ENCODE measurements at places on chromosomes 16 and 17.

- no peak for DNase-seq
These were observed 364.5 kb upstream of the XYLT1 start for GRCh38 chr16:17835118-17835876.

DNA sequence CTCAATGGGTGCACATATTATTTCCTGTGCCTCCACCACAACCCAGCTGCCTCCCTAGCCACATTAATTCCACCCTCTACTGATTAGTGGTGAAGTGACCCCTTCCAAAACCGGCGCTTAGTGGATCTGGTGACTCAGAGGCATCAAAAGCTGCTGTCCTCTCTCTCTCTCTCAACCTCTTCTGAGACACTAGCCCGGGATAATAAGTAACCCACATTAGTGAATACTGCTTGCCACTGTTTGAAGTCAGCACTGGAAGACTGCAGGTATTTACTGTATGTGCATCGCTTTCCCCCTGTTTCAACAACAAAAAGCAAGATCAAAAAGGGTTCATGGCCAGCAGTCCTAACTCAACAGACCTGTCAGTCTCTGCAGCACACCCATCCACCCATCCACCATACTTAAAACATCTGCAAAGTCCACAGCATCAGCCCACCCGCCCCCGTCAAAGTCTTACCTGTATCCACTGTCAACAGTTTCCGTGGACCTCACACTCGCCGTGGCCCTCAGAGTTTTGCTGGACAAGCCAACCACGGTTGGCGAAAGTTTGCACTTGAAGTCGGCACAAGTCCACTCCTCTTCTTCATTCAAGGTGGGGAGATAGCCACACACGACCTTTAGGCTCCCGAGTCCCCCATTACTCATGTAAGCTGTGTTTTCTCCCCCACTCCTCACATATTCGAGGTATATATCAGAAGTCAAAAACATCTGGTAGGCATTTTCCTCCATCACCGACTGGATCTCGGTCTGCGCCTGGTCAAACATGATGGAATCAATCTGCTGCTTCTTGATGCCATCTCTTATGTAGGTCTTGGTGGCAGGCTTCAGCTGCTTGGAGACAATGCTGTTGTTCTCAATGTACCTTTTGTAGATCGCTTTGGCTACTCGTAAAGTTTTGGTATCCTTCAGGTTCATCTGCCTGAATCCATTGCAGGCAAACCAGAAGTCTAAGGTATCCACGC lies 3.8 kb downstream of the AXIN2 start:
- DNase-seq: no peak

DNA sequence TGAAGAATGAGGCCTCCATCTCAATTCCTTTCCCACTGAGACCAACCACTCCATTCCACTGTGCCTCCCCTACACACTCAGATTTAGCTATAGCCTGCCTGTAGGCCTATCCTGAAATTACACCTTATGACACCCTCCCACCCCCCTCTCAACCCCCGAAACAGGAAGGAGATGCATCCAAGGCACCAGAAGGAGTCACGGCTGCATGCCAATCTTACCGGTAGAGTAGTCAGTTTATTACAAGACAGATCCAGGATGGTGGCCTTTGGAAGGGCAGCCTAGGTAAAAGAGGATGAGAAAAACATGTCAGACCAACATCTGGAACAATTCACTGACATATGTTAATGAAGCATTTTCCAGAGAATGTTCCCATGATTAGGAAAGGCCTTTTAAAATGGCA lies 2.6 kb downstream of the LRRC59 start:
- DNase-seq: no peak

DNA sequence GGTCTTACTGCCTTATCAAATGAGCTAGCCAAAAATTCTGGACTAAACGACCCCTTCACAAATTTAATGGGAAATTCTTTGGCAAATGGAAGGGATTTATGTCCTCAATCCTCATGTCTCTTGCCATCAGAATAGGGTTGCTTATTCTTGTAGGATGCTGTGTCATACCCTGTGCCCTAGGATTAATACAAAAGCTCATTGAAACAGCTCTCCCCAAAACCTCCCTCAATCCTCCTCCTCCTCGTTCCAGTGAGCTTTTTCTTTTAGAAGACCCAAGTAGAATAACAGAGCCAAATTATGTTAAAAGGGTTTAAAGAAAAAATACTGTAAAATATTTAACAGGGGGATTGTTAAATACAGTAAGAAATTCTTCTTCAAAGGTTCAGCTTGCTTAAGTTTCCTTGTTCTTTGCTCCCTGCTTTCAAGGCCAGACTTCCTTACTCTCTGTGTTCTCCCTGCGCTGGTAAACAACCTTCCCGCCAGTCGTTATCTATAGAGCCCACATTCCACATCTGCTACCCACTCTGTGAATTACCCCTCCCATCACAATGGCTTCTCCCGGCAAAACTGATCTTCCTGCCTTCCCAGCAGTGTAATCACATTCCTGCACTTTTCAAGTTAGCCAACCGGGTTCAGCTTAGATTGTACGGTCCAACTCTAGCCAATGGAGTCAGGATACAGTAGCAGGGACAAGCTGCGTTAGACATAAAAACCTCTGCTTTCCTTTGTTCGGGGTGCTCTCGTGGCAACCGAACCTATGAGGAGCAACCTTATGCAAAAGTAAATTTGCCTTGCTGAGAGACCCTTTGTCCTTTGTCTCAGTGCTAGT lies 9.7 kb downstream of the HPR start:
- DNase-seq: no peak

DNA sequence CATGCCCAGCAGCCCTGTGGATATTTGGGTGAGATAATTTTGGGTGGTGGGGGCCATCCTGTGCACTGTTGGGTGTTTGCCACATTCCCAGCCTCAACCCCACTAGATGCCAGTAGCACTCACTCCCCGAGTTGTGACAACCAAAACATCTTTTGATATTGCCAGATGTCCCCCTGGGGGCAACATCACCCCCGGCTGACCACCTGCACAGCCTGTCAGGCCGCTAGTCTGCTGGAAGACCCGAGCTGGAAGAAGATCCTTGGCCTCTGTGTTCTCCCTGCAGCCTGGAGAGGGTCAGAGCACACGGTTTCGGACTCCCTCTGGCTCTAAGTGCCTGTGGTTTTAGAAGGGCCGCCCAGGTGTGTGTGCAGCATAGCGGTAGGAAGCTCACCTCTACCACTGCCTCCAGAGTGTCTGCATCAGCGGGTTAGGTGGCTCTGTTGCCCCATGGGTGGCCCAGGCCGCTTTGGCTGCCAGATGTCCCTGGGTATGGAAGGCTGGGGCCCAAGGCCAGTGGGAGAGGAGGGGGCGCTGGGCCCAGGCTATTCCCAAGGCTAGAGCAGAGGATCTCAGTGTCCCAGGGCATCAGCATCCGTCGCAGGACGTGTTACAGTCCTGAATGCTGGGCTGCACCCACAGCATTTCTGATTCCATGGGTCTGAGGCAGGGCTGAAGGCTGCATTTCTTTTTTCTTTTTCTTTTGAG lies 195.8 kb upstream of the GSE1 start:
- DNase-seq: no peak

DNA sequence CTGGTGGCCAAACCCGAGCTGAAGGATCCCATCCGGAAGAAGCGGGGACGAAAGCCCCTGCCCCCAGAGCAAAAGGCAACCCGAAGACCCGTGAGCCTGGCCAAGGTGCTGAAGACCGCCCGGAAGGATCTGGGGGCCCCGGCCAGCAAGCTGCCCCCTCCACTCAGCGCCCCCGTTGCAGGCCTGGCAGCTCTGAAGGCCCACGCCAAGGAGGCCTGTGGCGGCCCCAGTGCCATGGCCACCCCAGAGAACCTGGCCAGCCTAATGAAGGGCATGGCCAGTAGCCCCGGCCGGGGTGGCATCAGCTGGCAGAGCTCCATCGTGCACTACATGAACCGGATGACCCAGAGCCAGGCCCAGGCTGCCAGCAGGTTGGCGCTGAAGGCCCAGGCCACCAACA lies 5.9 kb downstream of the CBX2 start:
- DNase-seq: no peak

DNA sequence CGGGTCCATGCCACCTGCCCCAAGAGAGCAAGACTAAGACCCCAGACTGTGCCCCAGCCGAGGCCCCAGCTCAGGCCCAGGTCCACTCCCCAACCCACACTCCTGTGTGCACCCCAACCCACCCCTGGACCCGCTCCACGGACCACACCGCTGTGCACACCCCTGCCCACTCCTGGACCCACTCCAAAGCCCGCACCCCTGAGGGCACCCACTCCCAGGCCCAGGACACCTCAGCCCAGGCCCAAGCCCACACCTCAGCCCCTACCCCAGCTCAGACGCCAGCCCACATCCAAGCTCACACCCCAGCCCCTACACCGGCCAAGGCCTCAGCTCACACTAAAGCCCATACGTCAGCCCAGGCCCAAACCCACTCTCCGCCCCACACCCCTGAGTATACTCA lies 1.1 kb downstream of the SPEM3 start:
- no peak for DNase-seq

GRCh38 chr16:86389566-86390328 lies 120.6 kb upstream of the FOXF1 start:
- DNase-seq: no peak

DNA sequence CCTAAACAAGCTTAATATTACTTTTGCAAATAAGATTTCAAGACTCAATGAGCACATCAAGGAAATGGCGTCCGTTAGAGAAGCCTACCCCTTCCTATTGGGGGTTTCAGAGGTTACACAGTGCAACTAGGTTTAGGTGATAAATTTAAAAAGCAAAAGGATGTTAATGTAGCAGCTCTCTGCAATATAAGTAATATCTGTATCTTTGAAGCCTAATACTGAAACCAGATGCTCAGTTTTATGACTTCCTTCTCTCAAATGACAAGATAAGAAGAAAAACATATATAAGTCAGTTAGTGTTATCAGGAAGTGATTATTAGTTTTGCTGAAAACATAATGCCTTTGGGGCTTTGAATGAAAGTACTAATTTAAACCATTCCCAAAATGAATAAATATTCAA lies 54.3 kb upstream of the MED13 start:
- no peak for DNase-seq

- DNase-seq: peak; percentile 45
These were observed 16.7 kb downstream of the C16orf54 start for GRCh38 chr16:29729116-29729521.

DNA sequence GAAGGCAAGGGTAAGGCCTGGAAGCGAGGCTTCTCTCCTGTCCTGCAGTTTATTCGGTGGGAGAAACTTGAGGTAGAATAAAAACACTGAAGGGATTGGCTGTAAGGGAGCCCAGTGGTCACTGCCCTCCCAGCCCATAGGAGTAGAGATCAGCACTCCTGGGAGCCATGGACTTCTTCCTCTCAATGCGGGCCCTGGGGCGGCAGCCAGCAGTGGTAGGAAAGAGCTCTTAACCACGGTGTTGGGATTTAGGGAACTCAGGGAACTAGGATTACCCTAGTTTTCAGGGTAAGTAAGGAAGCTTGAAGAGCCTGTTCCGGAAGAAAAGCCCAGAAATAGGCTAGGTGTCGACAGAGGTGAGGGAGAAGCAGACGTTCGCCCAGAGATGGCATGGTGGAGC lies 23.8 kb upstream of the NAGLU start:
- DNase-seq: no peak

DNA sequence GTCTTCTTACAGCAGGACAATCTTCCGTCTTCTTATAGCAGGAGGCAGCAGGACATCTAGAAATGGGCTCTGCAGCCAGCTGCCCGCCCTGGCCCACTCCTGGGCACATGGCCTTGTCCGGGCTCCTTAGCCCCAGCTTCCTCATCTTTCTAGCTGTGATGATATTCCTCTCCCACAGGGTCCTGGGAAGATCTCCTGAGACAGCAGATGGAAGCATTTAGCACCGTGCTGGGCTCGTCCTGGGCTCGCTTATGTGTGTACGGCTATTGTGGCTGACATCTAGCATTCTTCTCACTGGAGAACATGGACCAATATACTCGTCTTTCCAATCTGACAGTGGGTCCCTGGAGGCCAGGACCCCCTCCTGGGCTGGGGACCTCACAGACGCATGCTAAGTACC lies 48.5 kb downstream of the TIMM22 start:
- no peak for DNase-seq

GRCh38 chr17:66549731-66550207 lies 247.4 kb downstream of the PRKCA start:
- no peak for DNase-seq

GRCh38 chr16:84821179-84821578 lies 1.4 kb downstream of the CRISPLD2 start:
- no peak for DNase-seq

- no peak for DNase-seq
These were observed 12.4 kb upstream of the SPOP start for GRCh38 chr17:49690256-49690655.

- DNase-seq: no peak
These were observed 11.0 kb upstream of the CLUH start for GRCh38 chr17:2722611-2723010.

All from AML-193 (cell line).